Naive thymus-derived CD8-positive, alpha-beta T cell (primary cell): ENCODE measurements at places on chromosomes 2 and 18.
A peak's percentile ranks its signal among the peaks of the same experiment; 100 is the strongest.

GRCh38 chr2:236654496-236654895, 84.9 kb downstream of the ACKR3 start:
- DNase-seq: no peak

DNA sequence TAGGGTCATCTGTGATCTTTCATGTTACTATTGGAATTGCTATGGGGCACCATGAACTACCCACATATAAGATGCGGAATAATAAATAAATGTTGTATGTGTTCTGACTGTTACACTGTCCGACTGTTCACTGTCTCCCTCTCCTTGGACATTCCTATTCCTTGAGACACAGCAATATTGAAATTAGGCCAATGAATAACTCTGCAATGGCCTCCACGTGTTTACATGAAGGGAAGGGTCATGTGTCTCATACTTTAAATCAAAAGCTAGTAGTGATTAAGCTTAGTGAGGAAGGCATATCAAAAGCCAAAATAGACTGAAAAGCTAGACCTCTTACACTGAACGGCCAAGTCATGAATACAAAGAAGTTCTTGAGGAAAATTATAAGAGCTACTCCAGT, 751.3 kb downstream of the SOCS6 start:
- no peak for DNase-seq

- no peak for DNase-seq
Observed at GRCh38 chr2:12877761-12878160, 161.0 kb downstream of the TRIB2 start.

DNA sequence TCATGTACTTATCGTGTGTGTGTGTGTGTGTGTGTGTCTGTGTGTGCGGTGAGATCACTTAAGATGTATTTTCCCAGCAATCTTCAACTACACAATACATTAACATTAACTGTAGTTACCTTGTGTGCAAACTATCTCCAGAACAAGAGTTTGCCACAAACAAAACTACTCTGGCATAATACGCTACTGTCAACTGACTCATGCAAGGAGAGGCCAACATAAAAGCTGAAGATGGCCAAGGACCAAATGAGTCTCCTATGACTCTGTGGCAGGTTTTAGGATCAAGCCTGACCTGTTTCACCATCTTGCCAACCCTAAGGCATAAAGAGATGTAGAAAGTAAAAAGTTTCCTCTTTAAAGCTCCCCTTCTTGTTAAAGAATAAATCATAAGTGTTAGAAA, 20.1 kb downstream of the CYB5A start:
- no peak for DNase-seq

DNA sequence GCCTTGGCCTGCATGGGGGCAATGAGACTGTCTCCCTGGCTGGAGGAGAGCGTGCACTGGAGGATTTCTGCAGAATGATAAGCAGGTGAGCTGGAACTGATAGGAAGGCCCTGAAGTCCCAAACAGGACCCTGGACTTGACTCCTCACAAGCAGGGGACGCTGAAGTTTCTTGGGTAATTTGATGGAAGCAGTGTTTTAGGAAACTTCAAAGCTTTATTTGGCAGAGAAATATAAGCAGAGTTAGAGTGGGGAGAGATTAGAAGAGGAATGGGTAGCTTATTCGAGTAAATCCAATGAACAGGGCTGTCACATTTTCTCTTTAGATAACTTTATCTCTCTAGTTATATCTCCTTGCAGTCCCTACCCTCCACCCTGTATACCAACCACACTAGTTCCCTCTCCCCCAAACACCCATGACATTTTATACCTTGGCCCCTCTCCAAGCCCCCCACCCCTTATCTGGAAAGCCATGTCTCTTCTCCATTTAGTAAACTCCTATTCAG, 73.6 kb upstream of the IGFBP5 start:
- no peak for DNase-seq

GRCh38 chr2:37912056-37912455, 13.0 kb upstream of the RMDN2 start:
- DNase-seq: no peak

- peak; percentile 64 for DNase-seq
Observed at GRCh38 chr2:70340761-70341476, 39.1 kb upstream of the FAM136A start.

DNA sequence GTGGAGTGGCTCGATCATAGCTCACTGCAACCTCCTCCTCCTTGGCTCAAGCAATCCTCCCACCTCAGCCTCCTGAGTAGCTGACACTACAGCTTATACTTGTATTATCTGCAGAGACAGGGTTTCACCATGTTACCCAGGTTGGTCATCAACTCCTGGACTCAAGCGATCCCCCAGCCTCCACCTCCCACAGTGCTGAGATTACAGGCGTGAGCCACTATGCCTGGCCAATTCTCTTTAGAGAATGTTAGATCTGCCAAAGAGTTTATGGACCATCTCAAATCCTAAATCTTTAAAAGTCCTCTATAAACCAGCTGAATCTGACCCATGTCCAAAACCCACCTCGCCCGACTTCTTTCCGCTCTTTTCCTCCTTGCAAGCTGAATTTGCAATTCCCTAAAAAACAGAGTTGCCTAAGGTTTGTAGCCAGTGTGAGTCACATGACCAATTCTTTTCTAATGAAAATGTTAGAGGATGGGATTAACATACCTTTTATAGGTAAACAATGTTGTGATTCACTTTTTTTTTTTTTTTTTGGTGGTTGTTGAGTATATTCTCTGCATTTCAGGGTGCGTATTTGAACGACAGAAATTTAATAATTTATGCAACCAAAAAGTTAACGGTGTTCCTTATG, 2.4 kb upstream of the PMAIP1 start:
- no peak for DNase-seq

GRCh38 chr2:138732651-138733050, 47.5 kb downstream of the NXPH2 start:
- DNase-seq: no peak

DNA sequence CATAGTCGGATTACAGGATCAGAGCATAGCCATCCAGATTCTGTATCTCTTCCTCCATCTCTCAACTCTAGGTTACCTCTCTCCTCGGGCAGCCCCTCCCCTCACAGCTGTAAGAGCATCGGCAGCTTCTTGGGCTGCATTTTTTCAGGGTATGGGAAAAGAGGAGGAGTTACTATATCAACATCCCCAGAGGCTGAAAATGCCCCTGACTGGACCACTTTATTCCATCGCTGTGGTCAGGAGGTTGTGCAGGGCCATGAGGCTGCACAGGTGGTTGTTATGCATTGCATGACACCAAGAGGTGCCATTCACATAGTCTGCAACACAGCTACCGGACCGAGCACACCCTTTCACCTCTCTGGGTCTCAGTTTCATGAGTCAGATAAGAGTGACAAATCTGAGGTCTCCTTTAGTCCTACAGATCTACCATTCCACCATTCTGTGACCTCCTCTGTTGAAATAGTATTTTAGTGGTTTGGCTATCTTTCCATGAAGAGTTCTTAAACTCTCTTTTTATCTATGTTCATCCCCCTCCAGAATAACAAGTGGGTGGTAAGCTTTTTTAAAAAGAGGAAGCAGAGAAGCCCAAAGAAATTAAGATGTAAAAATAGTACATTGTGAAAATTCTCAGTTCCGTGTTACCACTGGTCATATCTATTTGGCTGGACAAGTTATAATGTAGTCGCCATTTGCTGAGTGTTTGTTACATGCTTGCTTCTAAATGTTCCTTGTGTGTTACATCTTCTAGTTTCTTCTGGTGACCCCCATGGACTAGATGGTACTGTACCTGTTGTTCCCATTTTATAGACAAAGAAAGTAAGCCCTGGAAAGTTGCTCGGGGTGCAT, 56.6 kb upstream of the SLC1A4 start:
- no peak for DNase-seq

GRCh38 chr2:153213022-153213421, 265.5 kb downstream of the RPRM start:
- DNase-seq: no peak
